ENCODE measurements at places on chromosomes 5 and 9.

- DNase-seq, result peak; percentile 41
Observed at GRCh38 chr5:138755084-138755748, 2.0 kb downstream of the CTNNA1 start.

DNA sequence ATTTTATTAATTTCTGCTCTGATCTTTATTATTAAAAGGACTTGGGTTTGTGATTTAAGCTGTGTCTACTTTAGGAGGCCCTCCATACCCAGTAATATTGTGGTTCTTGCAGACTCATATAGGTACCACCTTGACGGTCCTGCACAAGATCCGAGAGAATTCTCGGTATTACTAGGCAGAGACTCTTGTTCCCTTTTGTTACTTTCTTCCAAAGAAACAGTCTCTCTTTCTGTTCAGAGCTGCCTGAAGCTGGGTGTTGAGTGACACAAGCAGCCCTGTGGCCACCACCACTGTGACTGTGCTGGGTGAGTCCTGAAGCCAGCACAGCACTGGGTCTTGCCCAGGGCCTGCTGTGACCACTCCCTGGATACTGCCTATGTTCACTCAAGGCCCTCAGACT, 666.6 kb downstream of the SEMA5A start:
- DNase-seq, result no peak

GRCh38 chr9:16401701-16402100, 468.8 kb downstream of the BNC2 start:
- DNase-seq, result peak; percentile 74

DNA sequence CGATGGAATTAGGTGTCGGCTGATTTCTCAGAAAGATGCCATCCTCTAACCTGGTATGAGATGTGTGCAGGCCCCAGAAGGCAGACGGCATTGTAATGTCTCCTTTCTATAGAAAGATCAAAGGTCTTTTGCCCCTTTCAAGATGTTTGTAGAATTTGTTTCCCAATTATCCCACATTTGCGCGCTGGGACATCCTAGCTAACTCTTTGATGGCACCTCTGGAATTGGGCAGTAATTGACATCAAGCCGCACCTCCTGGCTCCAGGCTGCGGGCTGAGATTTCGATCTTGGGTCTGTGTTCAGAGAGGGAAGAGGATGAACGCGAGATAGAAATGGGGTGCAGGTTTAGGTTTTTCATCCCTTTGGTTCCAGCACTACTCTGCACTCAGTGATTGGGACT, 84.8 kb upstream of the LMX1B start:
- DNase-seq, result no peak

DNA sequence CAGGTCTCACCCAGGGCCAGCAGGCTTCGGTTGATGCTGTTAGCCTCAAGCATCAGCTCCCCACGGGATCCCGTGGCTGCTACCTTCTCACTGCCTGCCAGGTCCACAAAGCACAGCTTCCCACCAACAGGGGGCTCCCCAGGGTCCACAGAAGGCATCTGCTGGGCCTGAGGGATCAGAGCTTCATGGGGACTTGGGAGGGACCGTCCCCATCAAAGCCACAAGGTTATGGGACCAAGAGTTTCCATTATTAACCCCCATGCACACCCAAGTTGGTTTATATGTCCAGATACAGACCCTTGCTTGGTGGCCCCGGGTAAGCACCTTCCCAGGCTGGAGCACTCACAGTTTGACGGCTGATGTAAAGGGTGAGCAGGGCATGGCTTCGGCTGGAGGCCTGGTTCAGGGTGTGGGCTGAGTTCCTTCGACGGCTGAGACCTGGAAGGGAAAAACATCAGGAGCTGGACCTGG, 3.0 kb downstream of the KIF12 start:
- no peak for DNase-seq

DNA sequence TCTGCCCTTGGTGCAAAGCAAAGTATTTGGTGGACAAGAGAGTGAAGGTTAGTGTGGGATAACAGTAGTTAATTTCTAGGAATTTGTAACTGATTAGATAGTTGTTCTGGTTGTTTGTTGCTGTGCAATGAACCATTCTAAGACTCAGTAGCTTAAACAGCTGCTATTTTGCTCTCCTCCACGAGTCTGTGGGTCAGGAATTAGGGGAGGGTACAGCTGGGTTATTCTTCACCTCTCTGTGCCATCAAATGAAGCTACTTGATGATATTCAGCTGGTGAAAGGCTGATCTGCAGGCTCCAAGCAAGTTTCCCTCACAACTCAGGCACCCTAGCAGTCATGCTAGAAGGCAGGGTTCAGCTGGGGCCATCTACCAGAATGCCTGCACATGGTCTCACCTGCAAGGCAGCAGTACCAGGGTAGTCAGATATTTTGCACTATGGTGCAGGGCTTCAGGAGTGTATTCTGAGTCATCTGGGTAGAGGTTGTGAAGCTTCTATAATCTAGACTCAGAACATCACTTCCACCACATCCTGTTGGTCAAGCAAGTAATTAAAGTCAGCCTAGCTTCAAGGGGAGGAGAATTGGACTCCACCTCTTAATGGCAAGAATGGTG, 159.5 kb upstream of the SLC28A3 start:
- no peak for DNase-seq

DNA sequence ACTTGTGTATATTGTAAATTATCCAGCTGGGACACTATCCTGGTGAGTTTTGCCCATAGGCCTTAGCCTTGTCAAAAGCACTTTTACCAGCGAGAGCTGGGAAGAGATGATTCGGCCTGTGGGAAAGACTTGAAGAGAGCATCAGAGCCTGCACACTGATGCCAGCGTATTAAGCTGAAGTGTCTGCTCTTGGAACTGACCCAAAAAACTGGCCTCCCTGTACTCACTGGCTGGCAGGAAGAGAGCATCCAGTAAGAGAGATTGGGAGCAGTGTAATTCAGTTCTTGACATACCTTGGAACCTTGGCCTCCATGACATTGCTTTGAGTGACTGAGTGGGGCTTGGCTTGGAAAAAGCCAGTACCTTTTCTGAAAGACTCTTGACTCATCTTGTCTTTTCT, 73.7 kb downstream of the ZNF462 start:
- no peak for DNase-seq

DNA sequence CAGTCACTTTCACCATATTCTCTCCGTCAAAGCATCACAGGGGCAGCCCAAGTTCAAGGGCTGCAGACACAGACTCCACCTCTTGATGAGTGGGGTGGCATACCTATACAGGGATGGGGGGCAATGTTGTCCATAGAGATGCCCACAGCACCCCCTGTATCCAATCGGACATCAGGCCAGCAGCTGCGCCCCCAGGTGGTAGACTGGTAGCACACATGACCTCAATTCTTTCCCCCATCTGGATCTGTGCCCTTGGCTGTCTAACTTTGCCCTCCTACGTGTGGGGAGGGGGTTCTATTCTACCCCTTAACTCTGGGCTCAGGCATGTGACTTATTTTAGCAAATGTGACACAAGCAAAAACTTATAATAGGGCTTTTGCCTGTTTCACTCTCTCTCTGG, 84.0 kb upstream of the SLC25A48 start:
- no peak for DNase-seq

DNA sequence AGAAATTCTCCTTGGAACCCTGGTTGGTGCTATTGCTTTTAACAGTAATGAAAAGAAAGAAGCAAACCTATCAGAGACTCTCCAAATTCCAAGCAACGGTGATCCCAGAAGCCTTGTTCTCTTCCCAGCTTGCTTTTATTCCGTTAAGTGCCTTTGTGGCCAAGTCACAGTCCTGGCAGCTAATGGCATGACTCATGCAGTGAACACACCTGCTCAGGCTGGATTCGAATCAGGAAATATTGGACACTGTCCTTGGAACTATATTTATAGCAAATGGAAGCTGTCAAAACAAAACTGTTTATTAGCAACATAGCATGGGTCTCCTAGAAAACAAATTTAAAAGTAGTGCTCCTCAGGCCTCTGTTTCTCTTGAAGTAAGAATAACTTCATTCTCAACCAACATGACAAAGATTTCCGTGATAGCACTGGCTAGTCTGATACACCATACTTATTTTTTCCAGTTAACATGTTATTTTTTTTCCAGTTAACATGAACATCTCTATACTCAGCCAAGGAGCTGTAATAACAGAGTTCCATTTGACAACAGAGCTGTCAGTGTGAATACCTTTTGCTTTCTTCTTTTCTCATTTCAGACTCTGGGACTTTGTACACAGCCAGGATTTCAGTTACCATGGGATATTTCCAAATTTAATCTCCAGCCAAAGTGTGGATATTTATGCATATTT, 502.4 kb downstream of the GADD45G start:
- DNase-seq, result no peak

- peak; percentile 32 for DNase-seq
Observed at GRCh38 chr5:113382731-113383130, 52.1 kb downstream of the TSSK1B start.

GRCh38 chr5:148085977-148086705, 22.4 kb downstream of the SPINK5 start:
- DNase-seq, result no peak

GRCh38 chr9:20732118-20732517, 48.1 kb downstream of the FOCAD start:
- peak; percentile 6 for DNase-seq

DNA sequence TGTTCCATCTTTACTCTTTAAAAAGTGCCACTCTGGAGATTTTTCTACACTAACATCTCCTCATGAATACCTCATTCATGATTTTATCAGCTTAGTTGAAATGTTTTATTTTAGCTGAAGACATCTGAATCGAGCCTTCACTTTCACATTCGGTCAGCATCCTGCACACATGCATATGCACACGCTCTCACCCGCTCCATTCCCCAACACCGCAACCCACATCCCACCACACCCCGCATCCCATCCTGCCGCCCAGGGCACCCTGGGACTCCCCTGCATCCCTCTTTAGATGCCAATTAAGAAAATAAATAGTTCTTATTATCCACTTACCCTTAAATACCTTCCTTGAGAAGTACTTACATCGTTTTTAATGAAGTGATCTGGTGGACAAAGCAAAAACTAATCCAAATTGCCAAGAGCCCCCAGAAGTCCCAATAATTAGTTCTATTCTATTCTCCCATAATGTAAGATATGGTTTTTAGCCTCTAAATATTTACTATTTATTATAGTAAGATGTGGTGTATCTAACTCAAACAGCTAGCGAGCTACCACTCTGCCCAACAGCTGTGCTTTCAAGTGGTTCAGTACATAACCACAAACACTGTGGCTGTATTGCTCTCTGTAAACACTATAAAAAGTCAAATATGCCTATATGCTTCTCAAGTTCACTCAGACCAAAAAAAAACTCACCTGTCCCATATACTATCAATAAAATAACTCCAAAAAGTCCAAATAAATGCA, 38.2 kb downstream of the GZMK start:
- DNase-seq, result no peak

- DNase-seq, result no peak
Observed at GRCh38 chr5:78603636-78604175, 44.9 kb downstream of the LHFPL2 start.

GRCh38 chr9:133168432-133168831, 4.7 kb upstream of the GBGT1 start:
- DNase-seq, result no peak

- no peak for DNase-seq
Observed at GRCh38 chr5:173602423-173602822, 14.0 kb downstream of the BOD1 start.

DNA sequence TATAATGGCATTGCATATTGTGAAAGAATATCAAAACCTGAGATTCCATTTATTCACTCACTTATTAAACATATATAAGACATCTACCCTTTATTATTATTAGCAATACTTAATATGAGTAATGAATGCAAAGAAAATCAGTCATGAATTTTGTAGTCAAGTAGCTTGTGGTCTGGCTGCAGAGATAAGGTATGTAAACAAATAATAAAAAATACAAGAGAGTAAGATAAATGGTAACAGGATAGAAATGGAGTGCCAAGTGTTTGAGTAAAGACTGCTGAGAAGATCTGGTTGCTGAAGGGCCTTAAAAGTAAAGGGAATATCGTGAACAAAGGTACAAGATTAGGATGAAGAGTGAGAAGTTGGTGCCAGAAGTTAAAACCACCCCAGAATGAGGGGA, 18.4 kb downstream of the TRIM32 start:
- no peak for DNase-seq

DNA sequence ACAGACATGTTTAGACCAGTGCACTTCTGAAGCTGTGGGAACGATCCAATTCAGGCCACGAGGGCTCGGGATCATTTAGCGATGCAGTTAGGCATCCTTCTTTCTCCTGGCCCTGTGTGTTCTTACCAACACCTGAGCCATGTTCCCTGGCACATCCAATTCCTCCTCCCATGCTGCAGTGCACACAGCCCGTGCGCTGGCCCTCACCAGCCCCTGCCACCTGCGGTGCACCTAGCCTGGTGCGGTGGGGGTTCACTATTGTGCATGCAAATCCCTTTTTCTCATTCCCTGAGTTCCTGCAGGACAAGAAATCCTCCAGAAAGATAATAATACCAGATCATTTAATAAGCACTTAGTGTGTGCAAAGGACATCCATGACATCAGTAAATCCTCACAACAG, 53.5 kb downstream of the NEURL1B start:
- no peak for DNase-seq

DNA sequence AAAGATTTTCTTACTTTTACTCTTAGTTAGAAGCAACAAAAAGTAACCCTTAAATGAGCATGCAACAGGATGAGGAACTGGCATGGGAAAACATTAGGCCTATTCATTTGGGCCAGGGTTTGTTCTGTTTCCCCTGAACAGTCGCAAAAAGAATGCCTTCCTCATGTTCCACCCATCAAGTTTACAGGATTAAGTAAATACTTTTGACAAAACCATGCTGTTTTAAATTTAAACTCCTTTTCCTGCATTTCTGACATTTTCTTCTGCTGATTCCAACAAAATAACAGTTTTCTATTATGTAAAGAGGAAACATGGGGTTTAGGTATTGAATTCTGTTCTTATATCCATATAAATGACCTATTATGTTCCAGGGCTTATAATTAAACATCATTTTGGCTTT, 236.6 kb upstream of the ACTBL2 start:
- DNase-seq, result no peak

DNA sequence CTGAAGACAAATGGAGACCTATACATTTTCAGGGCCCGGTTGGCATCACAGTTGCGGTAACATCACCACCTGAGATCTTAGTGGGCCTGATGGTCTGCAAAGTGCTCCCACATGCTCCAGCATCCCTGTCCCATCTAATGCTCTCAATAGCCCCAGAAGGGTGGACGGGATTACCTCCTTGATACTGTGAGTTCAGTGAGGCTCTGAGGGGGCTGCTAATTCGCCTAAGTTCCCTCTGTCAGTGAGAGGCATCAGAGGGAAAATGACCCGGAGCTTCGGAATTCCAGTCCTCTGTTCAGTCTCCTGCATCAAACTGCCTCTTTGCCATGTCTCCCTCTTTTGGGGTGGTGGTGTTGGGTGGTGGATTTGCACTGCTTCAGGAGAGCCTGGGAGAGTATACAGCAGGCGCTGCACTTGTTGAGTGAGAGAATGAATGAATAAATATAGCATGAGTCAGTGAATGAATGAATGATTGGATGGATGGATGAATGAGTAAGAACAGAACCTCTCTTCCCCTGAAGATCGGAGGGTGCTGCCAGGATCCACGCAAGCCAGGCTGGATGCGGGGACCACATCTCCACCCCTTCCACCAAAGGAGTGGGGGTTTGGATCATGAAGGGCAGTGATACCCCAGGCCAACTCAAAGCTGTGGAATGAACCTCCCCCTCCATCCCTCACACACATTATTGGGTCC, 141.0 kb downstream of the GABBR2 start:
- no peak for DNase-seq

Data from suppressor macrophage treated with lipopolysaccharide for 4 hours (primary cell).